A549 treated with CORT108297 at 1 μM for 4 hours (cell line): ENCODE measurements at places on chromosomes 2 and 18. TPM values are rescaled to one million over a fixed set of nuclear protein-coding genes. Genes with fewer than 3 reads are reported as not detected.

Gene SDC1
- 153 to 217 TPM (median 189 TPM) in 5 replicates for total RNA-seq

Gene CENPA
- 48.7 to 57.9 TPM (median 55.8 TPM) in 5 replicates for total RNA-seq

Gene LRRC30
- total RNA-seq: not detected in 5 replicates

Gene SIGLEC15
- total RNA-seq: 0.03 to 0.09 TPM (median 0.07 TPM) in 5 replicates

Gene MROH2A
- 0.09 to 0.20 TPM (median 0.15 TPM) in 4 of 5 replicates, not detected in the other for total RNA-seq

Gene AGAP1
- total RNA-seq: 16.7 to 24.8 TPM (median 23.8 TPM) in 5 replicates

Gene ATP8B1
- total RNA-seq: 7.9 to 10.5 TPM (median 9.3 TPM) in 5 replicates

Gene RMDN2
- 4.2 to 5.4 TPM (median 4.3 TPM) in 5 replicates for total RNA-seq

Gene KATNAL2
- 1.7 to 3.3 TPM (median 1.8 TPM) in 5 replicates for total RNA-seq

Gene ZC3H6
- 0.14 to 0.73 TPM (median 0.35 TPM) in 5 replicates for total RNA-seq

Gene C2orf66
- 0.06 to 0.13 TPM (median 0.07 TPM) in 3 of 5 replicates, not detected in the others for total RNA-seq

Gene GKN2
- 2.4 to 4.1 TPM (median 2.9 TPM) in 5 replicates for total RNA-seq

Gene TSPYL6
- total RNA-seq: not detected in 5 replicates

Gene CDH2
- 32.4 to 51.1 TPM (median 40.7 TPM) in 5 replicates for total RNA-seq

Gene KANSL3
- 28.4 to 33.8 TPM (median 29.9 TPM) in 5 replicates for total RNA-seq

Gene PLEK
- not detected in 5 replicates for total RNA-seq

Gene C1GALT1C1L
- 1.6 to 3.0 TPM (median 1.7 TPM) in 5 replicates for total RNA-seq

Gene ACVR1
- 24.8 to 29.4 TPM (median 28.7 TPM) in 5 replicates for total RNA-seq

Gene SP140L
- 3.2 to 3.8 TPM (median 3.6 TPM) in 5 replicates for total RNA-seq

Gene PSMA8
- total RNA-seq: not detected in 5 replicates

Gene RIT2
- total RNA-seq: not detected in 5 replicates

Gene AQP12A
- not detected in 5 replicates for total RNA-seq

Gene HOXD10
- 5.3 to 7.2 TPM (median 6.8 TPM) in 5 replicates for total RNA-seq

Gene AQP12B
- not detected in 5 replicates for total RNA-seq

Gene NMUR1
- total RNA-seq: 0.03 TPM in 1 of 5 replicates, not detected in the others

Gene RAB31
- 23.0 to 30.6 TPM (median 27.1 TPM) in 5 replicates for total RNA-seq

Gene C1D
- total RNA-seq: 34.9 to 60.9 TPM (median 35.6 TPM) in 5 replicates

Gene CABYR
- total RNA-seq: 10.4 to 15.8 TPM (median 11.1 TPM) in 5 replicates

Gene HOXD9
- total RNA-seq: 0.82 to 1.7 TPM (median 1.5 TPM) in 5 replicates

Gene AAMP
- total RNA-seq: 123 to 183 TPM (median 129 TPM) in 5 replicates

Gene FHOD3
- 1.9 to 2.8 TPM (median 2.6 TPM) in 5 replicates for total RNA-seq

Gene LYG1
- 0.82 to 2.2 TPM (median 1.4 TPM) in 5 replicates for total RNA-seq

Gene SNED1
- total RNA-seq: 0.18 to 0.62 TPM (median 0.55 TPM) in 5 replicates

Gene SCN2A
- total RNA-seq: 0.01 to 0.06 TPM (median 0.02 TPM) in 4 of 5 replicates, not detected in the other

Gene TUBA4B
- 0.30 to 0.56 TPM (median 0.37 TPM) in 5 replicates for total RNA-seq

Gene SLC35F6
- total RNA-seq: 34.5 to 41.0 TPM (median 35.9 TPM) in 5 replicates

Gene CFAP65
- total RNA-seq: 0.15 to 0.24 TPM (median 0.20 TPM) in 5 replicates
